Stimulated activated CD4-positive, alpha-beta T cell treated with anti-CD3 and anti-CD28 coated beads, Interleukin-2, amount 100 ng/mL, for 48 hours (primary cell): ENCODE measurements at places on chromosomes 2 and 18.

DNA sequence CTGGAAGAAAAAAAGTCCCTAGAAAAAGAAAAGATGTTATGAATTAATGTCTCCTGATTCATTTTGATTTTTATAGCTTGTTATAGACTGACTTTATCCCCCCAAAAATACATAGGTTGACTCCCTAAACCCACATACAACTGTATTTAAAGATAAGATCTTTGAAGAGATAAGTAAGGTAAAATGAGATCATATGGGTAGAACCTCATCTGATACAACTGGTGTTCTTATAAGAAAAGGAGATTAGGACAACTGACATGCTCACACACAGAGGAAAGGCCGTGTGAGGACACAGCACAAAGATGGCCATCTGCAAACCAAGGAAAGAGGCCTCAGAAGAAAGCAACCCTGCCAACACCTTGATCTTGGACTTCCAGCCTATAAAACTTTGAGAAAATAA lies 117.5 kb downstream of the CD226 start:
- no peak for DNase-seq

- no peak for DNase-seq
Observed at GRCh38 chr2:136154384-136154783, 36.4 kb upstream of the CXCR4 start.

GRCh38 chr2:218071218-218071937 lies 2.3 kb downstream of the RUFY4 start:
- no peak for DNase-seq

DNA sequence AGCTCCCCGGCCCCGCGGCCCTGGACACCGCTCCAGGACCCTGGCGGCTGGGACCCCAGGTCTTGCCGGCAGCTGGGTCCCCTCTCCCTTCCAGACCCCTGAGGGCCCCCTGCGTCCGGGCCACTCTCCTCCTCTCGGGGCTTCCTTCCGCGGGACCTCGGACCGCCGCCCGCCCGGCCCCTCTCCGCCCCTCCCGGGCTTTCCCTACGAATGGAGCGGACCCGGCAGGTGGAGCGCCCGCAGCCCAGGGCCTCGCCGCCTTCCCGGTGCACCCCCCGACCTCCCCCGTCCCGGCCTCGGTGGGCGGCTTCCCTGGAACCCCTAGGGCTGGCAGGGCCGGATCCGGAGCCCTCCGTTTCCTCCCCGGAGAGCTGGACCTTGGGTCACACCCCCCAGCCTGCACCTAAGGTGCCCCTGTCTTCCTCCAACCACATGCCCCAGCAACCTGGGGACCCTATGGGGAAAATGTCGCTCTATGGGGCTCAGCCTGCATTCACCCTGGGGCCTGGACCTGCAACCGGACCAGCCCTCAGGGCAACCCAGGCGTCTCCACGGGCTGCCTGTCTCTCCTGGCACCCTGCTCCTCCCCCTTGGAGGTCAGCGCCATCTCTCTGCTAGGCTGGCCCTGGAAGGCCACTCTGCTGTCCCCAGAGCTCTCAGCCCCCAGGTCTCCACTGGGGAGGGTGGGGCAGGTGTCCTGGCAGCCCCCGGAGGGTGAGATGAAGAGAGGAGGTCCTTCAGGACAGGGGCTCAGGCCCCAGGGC lies 730 bp downstream of the B3GNT7 start:
- no peak for DNase-seq

GRCh38 chr18:50518787-50519546 lies 40.9 kb upstream of the MAPK4 start:
- DNase-seq: no peak

GRCh38 chr18:35076135-35076924 lies 35.1 kb downstream of the MAPRE2 start:
- no peak for DNase-seq

GRCh38 chr2:11870064-11870463 lies 123.6 kb downstream of the LPIN1 start:
- no peak for DNase-seq

- DNase-seq: no peak
Observed at GRCh38 chr2:59756150-59756549, 797.3 kb downstream of the BCL11A start.

DNA sequence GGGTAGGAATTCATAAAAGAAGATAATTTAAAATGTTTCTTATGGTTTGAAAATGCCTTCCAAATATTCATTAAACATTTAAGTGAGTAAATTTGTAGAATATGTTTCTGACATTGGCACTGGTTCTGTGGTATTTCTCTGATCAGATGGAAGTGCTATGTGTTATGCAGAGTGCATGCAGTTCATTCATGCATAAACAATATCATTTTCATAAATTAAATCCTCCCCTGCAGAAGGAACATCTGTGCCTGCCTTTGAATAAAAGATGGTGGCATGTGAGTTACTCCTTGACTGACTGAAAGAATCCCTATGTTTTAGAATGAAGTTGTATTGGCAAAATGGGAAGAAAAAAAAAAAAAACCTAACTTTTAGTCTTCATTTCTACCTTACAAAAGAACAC lies 5.9 kb downstream of the NEUROD1 start:
- no peak for DNase-seq

DNA sequence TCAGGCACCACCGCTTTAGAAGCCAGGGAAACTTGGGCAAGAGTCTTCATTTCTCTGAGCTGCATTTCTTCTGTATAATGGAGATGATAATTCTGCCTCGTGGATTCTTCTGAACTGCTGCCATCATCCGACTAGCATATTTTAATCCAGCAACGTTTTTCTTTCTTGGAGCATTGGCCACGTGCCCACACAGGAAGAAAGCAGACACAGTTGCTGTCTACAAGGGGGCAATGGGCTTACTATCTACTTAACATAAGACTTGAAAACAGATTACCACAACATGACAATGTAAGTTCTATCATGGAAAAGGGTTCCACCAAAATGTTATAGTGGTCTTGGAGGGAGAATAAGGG lies 176.5 kb downstream of the FAM210A start:
- DNase-seq: no peak

DNA sequence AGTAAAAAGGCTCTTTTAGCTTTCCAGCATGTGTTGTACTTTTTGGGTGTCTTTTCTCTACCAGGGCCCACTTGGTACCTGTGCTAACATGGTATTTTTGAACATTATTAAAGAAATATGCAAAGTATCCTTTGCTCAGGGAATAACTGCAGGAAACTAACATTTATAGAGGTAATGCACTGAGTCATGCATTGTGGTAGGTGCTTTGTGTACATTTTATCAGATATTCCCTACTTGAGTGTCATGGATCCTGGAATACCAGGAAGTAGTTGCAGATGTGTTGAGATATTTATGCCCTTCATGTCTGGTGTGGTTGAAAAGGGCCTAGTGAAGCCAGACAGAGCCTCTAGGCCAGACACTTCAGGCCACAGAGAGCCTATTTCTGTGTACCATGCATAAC lies 215.5 kb upstream of the CYRIA start:
- no peak for DNase-seq

DNA sequence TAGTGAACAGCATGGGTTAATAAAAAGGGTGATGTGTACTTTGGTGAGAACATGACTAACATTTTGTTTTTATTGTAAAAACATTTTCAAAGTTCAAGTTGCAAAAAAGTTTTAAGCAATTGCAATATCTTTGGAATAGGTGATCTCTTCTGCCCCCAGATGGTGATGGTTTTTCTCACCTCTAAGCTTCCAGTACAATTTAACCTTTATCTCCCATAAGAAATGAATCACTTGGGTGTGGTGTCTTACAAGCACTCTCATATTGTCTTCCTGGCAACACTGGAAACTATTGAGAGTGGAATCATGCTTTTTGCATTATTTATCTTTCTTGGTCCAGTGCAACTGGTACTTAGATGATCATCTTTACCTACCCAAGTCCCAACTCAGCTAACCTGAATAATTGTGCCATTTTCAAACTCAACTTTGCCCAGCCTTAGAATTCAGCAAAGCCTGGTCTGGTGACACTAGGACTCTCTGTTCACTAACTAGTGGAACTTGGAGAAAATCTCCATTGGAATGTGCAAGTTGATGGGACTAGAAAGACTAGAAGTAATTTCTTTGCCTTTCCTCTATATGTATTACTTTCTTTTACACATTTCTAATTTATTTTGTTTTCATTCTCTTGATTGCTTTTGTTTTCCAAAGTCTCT lies 964.7 kb upstream of the ZEB2 start:
- DNase-seq: no peak

- DNase-seq: no peak
Observed at GRCh38 chr2:217325251-217325650, 465.4 kb upstream of the TNP1 start.

DNA sequence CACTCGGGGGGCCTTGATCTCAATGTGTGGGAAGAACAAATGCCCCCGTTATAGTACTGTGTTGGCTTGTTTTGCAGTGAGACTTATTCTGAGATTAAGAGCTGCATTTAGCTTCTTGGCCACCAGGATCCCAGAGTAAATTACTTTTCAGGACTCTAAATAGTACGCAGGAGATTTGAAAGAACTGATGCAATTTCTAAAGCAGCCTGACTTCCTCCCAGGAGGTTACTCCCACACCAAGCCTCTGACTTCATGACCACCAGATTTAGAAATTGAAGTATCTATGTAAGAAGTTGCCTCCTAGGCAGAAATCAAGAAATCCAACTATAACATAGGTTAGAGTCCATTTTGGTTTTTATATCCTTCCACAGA lies 67.0 kb downstream of the FEZ2 start:
- no peak for DNase-seq

DNA sequence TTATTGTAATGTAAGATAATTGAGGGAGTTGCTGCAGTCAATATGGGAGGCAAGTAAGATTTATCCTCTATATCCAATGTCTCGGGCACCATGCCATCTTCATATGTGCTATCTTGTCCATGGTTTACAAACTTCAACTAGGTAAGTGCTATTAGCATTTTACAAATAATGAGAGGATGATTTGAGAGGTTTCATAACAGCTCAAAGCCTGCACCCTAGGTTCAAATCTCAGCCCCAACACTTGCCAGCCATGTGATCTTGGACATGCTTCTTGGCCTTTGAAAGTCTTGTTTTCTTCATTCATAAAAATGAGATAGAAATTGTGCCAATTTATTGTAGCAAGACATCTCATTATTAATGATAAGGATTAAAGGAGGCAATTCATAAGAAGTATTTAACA lies 108.8 kb downstream of the RND3 start:
- DNase-seq: no peak
